ENCODE measurements at places on chromosomes 1 and 21. TPM values are rescaled to one million over a fixed set of nuclear protein-coding genes. Genes with fewer than 3 reads are reported as not detected.

GRCh38 chr1:234771642-234772344 lies 161.8 kb upstream of the IRF2BP2 start:
- DNase-seq = no peak

Gene KRTCAP2
- total RNA-seq = 75.6 TPM

DNA sequence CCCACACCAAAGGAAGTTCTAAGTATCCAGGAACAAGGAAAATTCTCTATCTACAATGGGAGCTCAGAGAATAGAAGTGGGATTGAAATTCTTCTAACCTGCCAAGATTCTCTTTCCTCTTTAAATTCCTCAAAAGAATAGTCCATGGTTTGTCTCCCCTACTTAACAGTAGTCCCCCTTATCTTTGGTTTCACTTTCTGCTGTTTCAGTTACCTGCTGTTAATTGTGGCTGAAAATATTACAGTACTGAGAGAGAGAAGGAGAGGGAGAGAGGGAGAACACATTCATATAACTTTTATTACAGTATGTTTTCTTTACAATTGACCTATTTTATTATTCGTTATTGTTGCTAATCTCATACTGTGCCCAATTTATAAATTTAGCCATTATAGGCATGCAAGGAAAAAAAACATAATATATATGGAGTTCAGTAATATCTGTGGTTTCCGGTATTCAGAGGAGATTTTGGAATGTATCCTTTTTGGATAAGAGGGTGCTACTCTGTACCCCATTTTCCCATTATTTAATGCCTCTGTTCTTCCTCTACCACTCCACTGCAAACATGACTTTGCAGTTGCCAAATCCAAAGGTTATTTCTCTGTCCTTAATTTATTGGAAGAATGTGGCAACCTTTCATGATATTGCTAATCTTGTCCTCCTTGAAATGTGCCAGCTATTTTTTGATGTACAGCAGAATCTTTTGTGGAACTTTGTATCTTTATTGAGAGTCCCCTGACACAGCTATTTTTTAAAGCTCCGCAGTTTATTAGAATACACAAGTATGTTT lies 68.0 kb downstream of the USP25 start:
- no peak for DNase-seq

GRCh38 chr1:186046437-186047211 lies 312.4 kb downstream of the HMCN1 start:
- no peak for DNase-seq

Gene GLIS1
- total RNA-seq = not detected

DNA sequence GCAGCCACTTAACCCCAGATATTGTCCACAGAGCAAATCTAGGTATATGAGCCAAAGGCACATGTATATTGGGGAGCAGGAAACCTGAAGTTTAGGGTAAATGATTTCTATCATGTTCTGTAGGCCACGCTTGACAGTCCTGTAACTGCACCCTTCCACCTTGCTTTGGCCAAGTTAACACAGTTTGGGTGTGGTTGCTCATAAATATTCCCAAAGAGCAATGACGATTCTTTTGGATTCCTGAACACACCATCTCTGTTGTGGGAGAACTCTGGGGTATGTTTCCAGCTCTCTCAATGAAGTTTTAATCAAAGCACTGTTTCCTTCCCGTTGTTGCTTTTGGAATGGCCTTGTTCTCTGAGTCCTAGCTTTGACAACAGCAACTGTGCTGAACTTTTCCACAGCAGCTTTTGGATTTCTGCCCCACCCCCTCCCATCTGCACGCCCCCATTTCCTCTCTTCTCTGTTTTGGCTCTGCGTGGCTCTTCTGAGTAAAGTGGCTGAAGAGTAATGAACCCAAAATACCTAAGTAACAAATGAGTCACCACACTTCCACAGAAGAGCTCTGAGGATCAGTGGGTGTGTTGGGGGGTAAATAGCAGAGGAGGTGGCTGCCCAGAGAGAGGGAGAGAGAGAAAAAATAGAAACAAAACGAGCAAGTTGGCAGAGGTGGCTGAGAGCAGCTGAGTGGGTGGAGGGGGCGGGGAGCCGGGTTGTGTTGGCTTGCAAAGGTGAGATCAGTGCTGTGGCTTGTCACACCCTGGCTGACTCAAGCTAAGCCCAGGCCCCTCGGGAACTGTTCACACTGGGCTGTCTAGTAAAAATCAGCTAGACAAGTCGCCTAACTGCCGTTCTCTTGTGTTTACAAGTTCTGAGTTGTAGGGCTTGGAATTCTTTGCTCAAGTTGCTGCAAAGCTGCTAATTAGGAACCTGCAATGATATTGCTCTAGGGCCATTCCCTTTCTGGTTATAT lies 26.9 kb upstream of the RAP1A start:
- DNase-seq = peak; percentile 57
